ENCODE measurements at places on chromosomes 13 and 19.

DNA sequence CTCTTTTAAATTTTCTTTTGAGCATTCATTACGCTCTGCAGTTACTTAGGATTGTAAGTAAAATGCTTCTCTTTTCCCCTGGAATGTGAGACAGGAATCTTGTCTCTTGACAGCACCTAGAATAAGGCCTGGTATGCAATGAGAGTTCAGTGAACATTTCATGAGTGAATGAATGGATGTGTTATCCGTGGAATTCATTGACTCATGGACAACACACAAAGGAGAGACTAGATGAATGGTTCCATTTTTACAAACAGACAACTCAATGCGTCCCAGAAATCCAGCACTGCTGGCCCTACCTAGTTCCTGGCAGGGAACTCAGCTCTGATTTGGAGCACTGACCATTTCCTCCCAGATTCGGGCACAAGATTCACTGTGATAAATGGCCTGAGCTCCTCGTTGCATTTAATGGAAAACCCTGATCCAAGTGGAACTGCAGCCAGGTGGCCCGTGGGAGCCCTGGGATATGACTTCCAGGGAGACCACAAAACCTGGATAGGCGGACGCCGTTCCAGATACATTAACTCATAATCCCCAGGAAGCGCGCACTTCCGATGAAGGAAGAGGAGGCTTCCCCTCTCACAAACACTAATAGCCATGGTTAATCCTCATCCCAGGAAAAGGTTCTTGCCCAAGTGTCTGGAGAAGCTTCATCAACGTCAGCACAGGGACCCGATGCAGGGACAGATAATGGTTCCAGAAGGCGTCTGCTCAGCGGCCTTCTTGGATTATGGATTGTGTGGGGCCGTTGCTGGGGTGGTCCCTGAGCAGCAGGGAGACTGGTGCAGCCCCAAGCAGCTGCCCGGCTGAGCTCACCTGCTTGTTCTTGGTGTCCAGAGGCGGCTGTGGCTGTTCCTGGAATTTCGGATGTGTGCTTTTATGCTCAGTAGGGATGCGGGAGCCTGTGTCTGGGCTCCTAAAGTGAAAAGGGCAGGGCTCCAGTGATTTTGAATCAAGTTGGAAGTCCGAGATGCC, 211.1 kb upstream of the TSHZ3 start:
- no peak for DNase-seq

GRCh38 chr19:18329035-18329376, 6.1 kb upstream of the LSM4 start:
- no peak for DNase-seq

- no peak for DNase-seq
Observed at GRCh38 chr13:98796798-98797197, 44.3 kb upstream of the SLC15A1 start.

- no peak for DNase-seq
Observed at GRCh38 chr13:28058866-28059613, 41.3 kb downstream of the FLT3 start.

GRCh38 chr13:66546534-66547379, 683.4 kb downstream of the PCDH9 start:
- DNase-seq: no peak

- no peak for DNase-seq
Observed at GRCh38 chr19:35251456-35251855, 2.7 kb downstream of the LSR start.

- no peak for DNase-seq
Observed at GRCh38 chr13:96948127-96948526, 46.1 kb downstream of the OXGR1 start.

DNA sequence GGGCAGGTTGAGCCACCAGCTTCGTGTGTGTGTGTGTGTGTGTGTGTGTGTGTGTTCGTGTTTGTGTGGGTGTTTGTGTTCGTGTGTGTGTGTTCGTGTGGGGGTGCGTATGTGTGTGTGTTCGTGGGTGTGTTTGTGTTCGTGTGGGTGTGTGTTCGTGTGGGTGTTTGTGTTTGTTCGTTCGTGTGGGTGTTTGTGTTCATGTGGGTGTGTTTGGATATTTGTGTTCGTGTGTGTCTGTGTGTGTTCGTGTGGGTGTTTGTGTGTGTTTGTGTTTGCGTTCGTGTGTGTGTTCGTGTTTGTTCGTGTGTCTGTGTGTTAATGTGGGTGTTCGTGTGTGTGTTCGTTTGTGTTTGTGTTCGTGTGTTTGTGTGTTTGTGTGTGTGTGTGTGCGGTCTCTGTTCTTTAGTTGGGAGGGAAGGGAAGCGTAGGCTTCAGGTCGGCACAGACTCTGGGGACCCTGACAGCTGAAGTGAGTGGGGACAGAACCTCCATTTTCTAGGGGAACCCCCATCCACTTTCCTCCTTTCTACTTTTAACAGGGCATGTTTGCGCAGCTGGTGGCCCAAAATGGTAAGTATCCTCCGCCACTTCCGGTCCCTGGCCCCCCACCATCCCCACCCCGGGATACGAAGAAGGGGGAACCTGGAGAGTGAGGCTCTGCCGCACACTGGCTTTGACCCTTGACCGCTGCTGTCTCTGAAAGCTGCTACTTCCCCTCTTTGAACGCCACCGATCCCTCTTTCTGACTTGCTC, 1.6 kb downstream of the TNFSF9 start:
- DNase-seq: peak; percentile 72

DNA sequence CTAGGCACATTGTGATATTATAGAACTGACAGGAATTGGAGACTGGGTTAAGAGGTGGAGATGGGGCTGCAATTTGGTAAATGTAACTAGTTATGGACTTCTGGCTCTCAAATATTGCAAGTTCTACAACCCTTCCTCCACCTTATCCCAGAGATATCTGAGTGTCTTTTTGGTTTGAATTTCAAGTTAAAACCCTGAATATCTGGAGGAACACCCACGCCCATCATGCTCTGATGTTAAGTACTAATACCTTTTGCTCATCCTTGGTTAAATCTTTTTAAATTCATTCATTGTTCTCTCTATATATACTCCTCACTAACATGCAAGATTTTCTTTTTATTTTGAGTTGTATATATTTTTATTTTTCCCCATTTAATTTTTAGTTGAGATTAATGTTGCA, 28.9 kb downstream of the ITGBL1 start:
- no peak for DNase-seq

GRCh38 chr13:74145249-74145975, 11.2 kb upstream of the KLF12 start:
- no peak for DNase-seq

DNA sequence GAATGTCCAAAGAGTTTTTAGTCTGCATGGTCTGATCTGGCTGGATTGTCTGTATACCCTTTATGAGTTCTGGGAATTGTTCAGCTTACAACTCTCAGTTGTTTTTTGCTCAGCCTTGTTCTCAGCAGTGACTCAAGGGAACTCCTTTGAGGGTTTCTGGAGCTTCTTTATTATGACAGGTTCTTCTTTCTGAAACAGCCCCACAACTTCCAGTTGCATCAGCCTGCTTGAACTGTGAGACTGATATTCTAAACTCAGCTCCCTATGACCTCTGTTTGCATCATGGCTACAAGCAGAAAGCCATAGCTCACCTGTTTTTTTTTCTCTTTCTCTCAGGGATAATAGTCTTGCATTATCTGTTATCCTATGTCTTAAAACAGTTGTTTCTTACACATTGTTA, 85.0 kb downstream of the TDRD3 start:
- DNase-seq: no peak

DNA sequence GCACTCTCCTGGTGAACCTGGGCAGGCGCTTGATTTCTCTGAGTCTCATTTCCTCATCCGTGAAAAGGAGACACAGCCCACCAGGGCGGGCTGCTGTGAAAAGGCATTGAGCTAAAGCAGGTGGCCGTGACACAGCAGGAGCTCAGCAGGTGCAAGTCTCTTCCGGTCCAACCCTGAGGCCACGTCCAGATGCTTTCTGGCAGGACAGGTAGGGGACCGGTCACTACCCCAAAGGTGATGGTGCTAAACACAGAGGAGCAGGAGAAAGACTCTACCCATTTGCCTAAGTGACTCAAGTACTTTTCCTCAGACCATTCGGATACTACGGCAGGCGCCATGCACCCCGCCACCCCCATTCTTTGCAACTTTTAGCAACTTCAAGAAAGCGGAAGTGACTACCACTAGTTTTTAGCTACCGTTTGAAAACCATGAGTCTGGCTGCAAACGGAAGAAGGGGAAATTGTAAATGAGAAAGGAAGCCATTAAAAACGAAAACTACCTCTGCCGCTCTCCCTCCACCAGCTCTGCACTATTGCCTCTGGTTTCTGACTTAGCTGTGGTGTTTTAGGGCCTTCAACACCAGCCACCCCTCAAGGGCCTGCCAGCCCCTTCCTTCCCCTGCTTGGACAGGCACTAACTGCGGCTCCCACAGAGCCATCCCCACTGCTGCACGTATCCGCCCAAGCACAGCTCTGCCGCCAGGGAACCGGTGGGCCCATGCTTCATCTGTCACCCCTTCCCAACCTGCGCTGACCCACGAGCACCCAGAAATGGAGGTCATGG, 4.8 kb downstream of the PPP6R1 start:
- DNase-seq: peak; percentile 69

DNA sequence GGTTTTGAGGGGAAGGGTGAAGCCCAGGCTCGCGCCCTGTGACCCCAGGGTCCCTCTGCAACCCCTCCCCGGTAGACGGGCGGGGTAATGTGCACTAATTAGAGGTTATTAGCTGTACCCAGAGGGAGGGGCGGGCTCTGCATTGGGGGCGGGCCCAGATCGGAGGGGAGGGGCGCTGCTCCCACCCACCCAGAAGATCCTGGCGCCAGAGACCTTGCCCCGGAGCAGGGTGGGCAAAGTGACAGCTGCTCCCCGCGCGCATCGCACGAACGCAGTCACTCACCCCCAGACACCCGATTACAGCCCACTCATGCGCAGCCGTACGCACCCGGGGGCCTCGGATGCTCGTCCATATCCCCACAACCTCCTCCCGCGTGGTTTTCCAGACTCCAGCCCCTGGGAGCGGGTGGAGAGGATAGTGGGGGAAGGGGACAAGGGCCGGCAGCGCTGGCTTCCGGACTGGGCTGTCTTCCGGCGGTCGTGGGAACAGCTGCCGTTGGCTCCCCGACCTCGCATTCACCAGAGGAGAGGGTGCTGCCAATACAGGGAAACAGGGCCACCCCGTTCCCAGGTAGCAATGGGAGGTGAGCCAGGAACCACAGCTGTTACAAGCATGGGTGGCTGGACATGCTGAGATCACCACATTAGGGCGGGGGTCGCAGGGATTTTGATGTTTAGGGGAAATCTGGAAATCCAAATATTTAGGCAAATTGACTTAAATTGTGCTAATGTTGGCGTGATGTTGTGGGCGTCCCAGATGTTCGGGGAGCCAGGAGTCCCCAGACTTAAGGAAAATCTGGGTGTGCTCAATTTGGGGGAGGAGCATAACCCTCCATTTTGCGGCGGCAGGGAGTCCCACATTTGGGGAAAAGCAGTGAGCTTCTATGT, 2.9 kb upstream of the HOOK2 start:
- no peak for DNase-seq

DNA sequence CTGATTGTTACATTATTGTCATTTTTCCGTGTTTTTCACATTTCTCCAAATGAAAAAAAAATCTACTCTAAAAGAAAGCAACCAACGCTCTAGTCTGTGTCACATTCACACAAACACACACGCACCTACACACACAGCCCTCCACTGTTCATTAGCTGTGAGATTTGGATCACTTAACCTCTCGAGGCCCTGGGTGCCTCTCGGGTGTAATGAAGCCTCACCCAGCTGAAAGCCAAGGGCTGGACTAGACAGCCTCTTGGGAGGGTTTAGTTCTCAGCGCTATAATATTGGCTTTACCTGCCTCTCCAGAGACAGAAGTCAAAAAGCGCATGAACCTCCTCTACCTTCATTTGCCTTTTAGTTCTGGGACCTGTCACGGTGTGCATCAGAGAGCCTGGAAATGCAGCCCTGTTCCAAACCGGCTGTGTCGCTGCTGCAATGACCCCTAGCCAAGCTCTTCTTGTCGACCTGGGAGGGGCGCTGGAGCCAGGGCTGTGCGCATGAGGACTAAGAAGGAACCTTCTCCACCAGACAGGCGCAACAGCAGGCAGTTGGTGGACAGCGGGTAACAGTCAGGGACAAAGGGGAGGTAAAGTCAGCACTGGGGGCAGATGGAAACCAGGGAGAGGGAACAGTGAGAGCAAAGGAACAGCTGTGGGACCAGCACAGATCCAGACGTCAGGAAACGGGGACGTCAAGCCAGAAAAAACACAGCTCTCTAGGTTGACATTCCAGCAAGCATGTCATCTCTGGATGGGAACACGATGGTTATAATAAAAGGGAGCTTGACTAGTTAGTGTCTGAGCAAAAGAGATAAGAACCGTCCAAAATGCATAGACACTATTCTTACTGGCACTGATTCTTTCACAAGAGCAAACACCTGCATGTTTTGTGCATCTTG, 375.9 kb downstream of the EFNB2 start:
- no peak for DNase-seq

- no peak for DNase-seq
Observed at GRCh38 chr19:8609279-8610040, 1.1 kb downstream of the ADAMTS10 start.

DNA sequence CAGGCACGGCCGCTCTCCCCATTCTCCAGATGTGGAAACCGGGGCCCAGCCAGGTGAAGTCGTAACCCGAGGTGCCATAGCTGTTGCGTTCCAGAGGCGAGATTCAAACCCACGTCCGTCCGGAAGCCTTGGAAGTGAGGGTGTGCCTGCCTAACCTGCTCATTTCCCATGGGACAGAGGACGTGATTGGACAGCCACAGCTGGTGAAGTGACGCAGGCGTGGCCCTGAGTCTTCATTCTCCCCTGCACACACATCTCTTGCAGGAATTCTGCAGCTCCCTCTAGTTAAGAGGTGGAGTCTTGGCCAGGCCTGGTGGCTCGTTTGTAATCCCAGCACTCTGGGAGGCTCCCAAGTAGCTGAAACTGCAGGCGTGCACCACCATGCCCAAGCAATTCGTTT, 16.8 kb downstream of the MEIS3 start:
- DNase-seq: no peak

DNA sequence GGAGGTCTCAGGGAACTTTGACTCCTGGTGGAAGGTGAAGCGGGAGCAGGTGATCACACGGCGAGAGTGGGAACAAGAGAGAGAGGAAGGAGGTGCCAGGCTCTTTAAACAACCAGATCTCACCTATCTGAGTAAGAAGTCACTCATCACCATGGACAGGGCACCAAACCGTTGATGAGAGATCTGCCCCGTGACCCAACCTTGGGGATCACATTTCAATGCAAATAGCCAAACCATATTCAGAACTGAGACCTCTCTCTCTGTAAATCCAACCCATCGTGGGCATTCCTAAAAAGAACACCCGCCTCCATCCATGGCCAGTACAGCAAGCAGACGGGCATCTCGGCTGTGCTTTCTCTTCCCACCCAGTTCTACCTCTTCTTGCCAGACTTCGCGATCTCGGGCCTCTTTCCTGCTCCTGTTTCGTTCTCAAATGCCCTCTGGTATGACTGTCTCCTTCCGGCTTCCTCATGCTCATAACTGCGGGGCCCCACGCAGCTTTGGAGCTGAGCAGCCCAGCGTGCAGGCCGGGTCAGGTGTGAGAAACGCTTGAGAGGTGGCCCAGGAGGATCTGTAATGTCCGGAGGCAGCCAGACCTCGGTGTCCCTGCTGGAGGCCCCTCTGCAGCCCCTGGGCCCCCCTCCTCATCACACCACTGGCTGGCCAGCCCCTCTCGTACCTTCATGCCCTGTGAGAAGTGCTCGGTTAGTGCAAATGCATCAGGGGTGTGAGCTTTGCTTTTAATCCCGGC, 97.0 kb upstream of the GPR183 start:
- no peak for DNase-seq

GRCh38 chr13:93736081-93736480, 509.5 kb downstream of the GPC6 start:
- DNase-seq: no peak
